Omental fat pad (tissue), 4 donors: ENCODE measurements at places on chromosomes 2 and 18. TPM values are rescaled to one million over a fixed set of nuclear protein-coding genes. Genes with fewer than 3 reads are reported as not detected.

DNA sequence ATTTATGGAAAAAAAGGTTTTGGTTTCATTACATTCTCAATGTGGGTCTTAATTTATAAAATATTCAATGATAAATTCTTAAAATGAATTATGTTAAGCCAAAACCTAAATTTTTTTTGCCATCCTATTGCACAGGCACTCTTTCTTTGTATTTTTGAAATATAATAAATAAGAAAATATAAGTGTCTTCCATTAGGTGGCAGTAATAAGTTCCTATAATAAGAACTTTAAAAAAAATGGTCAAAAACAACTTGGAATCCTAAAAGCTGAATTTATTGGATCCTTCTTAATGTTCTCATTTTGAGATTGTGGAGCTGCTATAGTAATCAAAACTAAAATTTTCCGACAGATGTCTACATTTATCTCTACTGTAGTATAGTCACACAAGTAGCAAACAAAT, 5.7 kb downstream of the CALCRL start:
- DNase-seq, result no peak

FEV gene
- total RNA-seq, result not detected

CRYBA2 gene
- not detected for total RNA-seq

GRCh38 chr18:73688161-73688560, 459.5 kb downstream of the FBXO15 start:
- no peak for DNase-seq

TMX3 gene
- 48.1 TPM for total RNA-seq

- DNase-seq, result no peak
These were observed 200.7 kb downstream of the BCL11A start for GRCh38 chr2:60352491-60353405.

DNA sequence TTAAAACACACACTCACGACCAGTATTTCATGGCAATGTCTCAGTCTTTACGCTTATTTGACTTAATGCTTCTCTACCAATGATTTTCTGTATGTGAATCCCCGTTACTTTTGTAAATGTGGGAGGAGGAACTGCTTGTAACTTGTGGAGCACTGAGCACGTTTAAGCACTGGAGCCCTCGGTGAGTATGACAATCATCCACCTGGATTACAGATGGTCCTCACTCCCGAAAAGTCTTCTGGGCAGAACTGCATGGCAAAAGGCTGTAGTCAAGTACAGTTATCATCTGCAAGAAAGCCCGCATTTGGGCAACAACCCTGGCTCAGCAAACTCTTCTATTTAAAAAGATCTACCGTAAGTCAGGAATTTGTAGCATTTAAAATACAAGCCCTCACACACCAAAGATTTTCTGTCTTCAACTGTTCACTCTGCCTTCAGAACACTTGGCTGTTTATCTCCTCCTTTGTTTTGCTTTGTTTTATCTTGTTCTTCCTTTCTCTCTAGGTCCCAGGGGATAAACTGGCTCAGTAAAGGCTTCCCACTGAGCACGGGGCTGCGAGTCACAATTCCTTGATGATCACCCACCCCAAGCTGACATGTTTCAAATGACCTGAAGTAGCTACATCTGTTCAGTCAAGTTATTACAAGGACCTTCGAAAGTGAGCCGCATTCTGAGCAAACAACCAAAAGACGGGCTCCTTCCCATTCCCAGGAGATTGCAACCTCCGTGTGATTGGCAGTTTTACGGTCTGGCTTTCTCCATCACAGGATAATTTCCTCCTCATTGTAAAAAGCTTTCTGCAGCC, 102.2 kb downstream of the DLGAP1 start:
- DNase-seq, result no peak

GRCh38 chr2:23567161-23567756, 182.3 kb downstream of the KLHL29 start:
- DNase-seq, result no peak

DNA sequence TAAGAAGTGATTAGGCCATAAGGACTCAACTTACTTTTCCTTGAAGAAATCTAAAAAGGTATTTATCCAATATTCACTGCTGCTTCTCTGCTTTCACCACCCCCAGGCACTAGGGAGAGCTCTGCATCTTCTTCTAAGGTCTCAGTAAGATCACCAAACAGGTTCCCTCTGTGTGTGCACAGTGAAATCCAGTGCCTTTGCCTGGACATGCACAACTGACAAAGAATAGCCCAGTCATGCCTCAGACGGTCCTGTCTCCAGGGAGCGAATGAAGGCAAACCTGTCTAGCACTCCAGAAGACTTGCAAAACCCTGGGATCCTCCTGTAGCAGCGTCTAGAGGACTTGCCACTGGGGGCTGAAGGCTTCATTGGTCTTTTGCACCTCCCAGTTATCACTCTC, 344.5 kb upstream of the LRATD1 start:
- no peak for DNase-seq

- no peak for DNase-seq
These were observed 112.0 kb downstream of the ZBTB7C start for GRCh38 chr18:48297139-48297538.

GRCh38 chr2:140308706-140309105, 1528.5 kb upstream of the NXPH2 start:
- DNase-seq, result no peak

DNA sequence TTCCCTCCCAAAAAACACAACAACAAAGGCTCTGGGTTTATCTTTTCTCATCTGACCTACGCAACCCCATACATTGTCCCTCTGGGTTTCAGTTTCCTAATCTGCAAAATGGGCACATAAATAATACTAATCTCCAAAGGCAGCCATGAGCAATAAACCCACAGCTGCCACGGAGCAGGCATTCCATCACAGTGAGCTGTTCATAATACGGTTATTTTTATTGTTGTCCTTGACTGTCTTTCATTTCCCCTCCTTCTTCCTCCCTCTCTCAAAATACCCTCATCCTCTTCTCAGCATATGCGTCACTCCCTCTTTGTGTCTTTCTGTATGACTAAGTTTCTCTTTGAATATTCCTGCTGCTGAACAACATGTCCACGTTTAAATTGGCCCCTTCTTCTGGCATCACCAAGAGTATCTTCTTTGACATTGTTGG, 129.8 kb upstream of the CAB39 start:
- DNase-seq, result no peak

EPB41L3 gene
- total RNA-seq, result 163 TPM

GRCh38 chr2:96687266-96687665, 44.7 kb downstream of the FER1L5 start:
- no peak for DNase-seq

GRCh38 chr2:44679990-44680389, 261.5 kb upstream of the SIX3 start:
- no peak for DNase-seq

CDH7 gene
- 0.47 TPM for total RNA-seq

GAREM2 gene
- total RNA-seq, result 3.3 TPM

FRZB gene
- 2.0 TPM for total RNA-seq

DNA sequence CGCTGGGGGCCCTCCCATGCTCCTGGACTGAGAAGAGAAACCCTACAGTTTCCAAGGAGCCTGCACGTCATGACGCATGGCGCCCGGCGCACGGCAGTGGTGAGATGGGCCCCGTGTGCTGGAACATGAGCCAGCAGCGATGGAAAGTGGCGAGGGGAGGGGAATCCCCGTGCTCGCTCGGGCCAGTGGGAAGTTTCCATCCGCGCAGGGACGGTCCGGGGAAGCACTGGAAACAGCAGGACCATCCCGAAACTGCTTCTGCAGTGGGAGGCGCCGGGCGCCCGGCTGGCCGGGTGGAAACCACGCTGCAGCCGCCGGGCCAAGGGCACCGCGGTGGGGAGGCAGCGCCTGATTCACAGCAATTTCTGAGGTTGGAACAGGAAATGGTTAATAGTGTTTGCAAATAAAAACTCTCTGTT, 4.9 kb upstream of the PDCD1 start:
- no peak for DNase-seq

DNA sequence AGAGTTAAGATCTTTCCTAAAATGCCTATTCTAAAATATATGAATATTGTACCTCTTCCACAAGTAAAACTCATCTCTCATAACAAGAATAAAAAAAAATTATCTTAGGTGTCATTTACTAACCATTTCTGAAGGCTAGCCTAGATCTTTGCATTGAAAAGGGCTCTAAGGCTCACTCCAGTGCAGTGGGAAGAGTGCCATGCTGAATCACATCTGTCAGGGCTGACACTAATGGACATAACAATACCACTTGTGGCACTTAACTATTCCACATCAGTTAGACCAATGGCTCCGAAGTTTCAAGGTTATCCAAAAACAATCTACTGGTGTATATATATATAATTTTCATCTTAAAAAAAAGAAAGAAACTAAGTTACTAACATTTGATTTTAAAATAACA, 130.2 kb downstream of the EXOC6B start:
- DNase-seq, result no peak

GRCh38 chr18:21833604-21834298, 93.2 kb downstream of the MIB1 start:
- no peak for DNase-seq

DNA sequence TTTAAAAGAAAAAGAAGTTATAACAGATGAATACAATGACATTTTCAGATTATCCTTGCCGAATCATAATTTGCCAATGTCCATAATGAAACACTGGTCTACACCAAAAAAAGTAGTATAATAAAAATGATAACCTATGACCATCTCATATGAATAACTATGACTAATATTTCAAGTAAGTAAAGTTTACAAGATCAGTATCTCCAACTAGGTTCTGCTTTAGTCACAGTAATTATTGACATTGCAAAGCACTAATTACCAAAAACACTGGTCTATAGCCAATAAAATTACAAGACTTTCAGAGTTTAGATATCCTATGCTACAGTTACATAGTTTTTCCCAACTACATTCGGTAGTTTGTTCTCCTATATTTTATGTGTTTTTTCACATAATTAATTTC, 136.7 kb downstream of the MEMO1 start:
- DNase-seq, result no peak

SP9 gene
- not detected for total RNA-seq

DNA sequence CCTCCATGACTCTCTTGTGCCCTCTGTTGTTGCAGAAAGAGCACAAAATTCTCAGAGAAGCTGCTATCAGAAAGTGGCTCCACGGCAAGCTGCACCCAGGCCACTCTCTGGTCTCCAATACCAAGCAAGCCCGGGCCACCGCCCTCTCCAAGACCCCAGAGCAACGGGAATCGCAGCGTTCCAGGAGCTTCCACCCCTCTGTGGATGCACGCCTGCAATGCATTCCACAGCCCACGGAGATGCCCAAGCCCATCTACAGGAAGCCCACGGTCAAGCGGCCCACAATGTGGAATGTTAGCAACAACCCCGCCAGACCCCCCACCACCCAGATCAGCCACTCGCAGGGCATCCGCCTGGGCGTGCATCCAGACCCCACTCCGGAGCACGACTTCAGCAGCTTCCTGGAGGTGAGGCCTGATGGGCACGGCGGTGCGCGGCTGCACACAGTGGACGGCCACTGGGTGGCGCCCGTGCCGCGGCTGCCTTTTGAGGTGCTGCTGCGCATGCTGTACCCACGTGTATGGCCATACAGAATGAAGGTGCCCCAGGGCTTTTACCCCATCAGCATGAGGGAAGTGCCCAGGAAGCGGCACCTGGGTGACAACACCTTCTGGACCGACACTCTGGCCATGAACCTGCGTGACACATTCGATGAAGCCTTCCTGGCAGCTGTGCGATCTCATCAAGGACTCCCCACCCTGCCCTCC, 6.3 kb downstream of the ANKRD53 start:
- DNase-seq, result peak; percentile 47

GRCh38 chr2:204486805-204487204, 58.5 kb upstream of the PARD3B start:
- no peak for DNase-seq

DNA sequence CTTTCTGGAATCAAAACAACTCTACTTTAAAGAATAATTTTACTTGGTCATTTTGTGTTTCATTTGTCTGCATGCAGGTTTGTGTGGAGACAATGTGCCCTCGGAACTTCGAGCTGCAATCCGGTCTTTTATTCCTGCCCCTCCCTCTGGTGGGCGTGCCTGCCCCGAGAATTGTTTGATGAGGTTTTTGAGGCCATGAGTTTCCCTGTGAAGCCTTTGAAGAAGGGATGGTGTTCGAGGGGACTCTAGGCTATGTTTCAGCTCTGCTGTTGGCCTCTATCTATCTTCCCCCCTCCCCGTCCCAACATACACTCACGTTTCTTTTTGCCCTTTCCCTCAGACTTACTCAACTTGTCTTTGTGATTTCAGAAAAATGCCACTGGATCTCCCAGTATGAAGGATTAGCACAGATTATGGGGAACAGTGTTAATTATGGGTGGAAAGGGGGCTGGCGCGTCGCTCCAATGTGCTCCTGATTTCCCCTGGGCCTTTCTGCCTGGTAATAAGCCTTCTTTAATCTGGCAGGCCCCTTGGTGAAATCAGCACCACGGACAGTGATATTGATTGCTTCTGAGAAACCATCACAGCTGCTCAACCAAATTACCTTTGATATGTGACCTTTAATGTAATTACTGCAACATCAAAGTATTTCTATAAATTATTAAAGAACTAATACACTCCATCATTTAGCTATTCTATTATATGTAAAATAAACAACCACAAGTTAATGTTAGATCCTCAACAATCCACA, 82.2 kb downstream of the CELF4 start:
- DNase-seq, result no peak

DNA sequence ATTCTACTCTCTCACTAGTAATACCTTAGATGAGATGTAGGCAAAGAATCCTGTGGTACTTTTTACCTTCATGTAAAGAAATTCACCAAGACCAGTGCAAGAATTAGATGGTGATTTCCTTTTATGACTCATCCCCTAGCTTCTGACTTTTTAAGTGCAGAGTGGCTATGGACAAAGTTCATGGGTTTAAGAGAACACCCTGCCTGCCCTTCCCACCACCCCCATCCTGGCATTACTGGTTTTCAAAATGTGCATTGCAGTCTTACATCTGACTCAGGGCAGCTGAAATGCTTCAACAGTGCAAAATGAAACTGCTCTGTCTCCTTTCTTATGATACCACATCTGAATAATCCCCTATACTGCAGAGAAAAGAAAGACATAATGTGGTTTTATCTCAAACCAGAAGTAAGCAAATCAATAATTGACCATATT, 22.6 kb downstream of the MAIP1 start:
- DNase-seq, result no peak

DNA sequence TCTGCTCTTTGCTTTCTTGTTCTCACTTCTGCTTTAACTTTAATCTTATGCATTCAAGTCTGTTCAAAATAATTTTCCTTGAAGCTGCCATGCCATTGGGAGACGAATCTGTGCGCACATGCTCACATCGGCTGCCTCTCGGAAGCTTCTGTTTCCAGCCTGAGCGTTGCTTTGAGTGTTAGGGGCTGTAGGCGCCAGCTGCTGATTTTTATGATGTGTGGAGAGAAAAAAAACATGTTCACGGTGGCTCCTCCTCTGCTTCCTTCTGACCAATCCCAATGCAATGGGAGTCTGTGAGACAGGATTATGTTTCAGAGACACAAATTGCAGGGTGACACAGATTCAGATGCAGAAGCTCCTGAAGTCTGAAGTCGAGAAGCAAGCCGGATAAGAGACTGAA, at the start of gene MC4R:
Gene MC4R (minus strand): TSS at position 180 of the 400 bp plus-strand sequence. CDS start 426 bp downstream, outside the sequence.
- no peak for DNase-seq

- DNase-seq, result no peak
These were observed 26.3 kb downstream of the MERTK start for GRCh38 chr2:111924617-111925107.
